ENCODE measurements at places on chromosomes 6 and 20.
A peak's percentile ranks its signal among the peaks of the same experiment; 100 is the strongest.

DNA sequence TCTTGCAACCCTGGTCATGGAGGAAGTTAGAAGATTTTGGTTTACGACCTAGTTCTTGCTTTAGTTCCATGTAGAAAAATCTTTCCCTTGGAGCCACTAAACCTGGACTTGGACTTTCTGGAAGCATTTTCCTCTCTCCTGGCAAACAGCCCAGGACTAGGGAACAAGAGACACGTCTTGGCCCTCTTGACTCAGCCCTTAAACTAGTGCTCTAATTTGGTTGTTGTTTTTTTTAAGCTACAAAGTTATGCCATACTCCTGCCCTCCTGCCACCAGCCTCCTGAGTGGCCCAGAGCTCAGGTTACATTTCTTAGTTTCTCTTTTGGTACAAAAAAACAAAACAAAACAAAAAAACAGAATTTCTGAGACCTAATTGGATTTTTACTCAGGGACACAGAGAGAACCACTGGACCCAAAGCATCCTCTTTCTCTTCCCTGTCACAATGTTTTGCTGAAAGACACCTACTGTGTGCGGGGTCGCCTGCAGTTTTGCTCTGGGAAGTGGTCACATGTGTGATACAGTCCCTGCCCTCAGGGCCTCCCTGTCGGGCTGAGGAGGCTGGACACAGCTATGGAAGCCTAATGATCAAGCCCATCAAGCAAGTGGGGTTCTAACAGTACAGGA lies 32.3 kb upstream of the SCUBE3 start:
- no peak for DNase-seq

- no peak for DNase-seq
These were observed 273.8 kb upstream of the AGPAT4 start for GRCh38 chr6:161547617-161548016.

DNA sequence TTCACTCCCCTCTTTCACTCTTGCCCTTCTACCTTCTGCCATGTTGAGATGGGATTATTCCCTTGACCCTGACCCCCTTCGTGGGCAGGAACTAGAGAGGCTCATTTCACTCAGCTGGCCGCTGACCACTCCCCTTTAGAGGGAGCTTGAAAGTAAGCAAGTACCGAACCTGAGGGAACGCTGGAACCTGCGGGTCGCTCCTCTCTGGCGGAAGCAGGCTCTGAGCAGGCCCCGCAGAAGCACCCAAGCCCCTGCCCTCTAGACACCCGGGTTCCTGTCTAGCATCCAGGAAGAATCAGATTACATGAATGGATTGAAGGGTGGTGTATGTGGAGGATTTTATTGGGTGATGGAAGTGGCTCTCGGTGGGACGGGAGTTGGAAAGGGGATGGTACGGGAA lies 11.9 kb upstream of the MYCT1 start:
- DNase-seq = no peak

DNA sequence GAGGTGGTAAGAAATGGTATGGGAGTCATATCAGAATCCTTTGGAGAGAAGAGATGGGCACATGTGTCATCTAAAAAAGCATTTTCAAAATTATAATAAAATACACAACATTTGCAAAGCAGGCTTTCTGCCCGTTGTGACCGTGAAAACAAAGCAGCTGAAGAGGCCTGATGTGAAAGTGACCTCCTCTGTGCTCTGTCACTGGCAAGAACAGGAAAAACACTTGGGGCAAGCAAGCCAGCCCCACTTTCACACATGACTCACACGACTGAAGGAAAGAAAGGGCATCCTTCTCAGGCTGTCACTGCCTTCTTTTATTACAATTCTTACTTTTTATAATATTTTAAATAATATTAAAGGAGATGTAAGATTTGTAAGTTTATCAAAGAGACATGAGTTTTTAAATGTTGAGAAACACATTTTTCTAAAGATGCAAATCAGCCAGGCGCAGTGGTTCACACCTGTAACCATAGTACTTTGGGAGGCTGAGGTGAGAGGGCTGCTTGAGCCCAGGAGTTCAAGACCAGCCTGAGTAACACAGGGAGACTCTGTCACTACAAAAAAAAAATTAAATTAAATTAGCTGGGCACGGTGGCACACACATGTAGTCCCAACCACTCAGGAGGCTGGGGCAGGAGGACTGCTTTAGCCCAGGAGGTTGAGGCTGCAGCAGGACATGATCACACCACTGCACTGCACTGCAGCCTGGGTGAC lies 143.7 kb downstream of the BTBD9 start:
- peak; percentile 21 for DNase-seq

DNA sequence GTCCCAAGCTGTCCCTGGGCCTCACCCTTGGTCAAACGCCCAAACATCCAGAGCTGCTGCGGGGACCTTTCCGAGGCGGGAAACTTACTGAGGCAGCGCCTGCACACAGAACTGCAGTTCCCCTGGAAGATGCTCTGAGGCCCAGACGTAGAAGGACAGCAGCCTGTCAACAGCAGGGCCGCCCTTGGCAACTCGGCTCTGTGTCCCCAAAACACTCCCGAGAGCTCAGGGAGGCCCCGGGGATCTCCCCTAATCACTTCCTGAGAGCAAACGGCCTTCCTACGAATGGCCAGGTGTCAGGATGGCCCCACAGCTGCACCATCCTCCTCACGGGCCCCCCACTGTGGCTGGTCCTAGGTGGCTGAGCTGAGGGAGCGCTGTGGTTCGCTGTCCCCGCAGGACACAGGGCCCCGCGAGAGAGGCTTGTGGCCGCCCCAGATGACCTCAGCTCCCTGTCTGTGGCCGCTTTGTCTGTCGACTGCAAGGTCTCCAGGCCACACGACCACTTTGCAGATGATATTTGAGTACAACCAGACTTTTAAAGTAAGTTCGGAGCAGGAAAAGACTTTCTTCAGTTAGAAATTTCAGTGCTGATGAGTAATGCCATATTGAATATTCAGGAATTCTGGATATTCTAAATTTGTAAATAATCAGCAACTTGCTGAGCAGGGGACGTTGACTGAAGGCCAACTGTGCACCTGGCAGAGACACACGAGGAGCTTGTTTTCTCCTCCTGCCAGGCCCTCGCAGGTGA lies 46.0 kb downstream of the DLL1 start:
- DNase-seq = no peak
